Stimulated activated CD4-positive, alpha-beta T cell treated with anti-CD3 and anti-CD28 coated beads, TNF-alpha, amount 100 ng/mL, for 1 hour (primary cell): ENCODE measurements at places on chromosomes 16 and 17.

DNA sequence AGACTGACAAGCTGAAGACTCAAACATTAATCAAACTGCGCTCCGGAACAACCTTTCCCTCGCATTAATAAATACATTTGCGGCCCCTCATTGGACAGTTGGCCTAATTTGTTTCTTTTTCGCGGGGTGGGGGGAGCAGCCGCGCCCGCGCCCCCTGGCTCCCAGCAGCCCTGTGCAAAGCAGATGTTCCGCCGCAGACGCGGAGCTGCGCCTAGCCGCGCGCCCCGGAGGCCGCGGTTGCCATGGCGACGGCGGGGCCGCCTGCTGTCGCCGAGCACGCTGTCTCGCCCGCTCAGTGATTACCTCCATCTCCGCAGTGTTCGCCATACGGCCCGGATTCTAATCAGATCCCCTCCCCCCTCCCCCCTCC, 25.5 kb downstream of the COPZ2 start:
- peak; percentile 40 for DNase-seq

- no peak for DNase-seq
These were observed 80.6 kb downstream of the BRIP1 start for GRCh38 chr17:61782683-61783082.

DNA sequence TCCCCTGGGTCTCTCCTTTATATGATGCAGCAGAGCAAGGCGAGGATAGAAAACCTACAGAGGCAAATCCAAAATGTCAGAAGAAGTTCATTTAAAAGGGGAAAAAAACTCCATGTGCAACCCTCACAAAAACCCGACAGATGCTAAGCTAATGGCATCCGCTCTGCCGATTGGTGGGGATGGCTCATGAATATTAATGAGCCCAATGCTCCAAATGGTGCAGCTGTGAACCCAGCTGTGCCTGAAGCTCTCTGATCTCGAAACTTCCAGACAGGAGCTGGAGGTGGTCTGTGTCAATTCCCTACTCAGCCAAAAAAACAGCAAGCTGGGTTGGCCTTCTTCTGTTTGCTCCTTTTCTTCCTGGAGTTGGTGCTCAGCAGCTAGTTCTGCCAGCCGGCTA, 15.5 kb downstream of the SNX11 start:
- DNase-seq: no peak

- no peak for DNase-seq
These were observed 96.6 kb upstream of the SMIM36 start for GRCh38 chr17:55607731-55608341.

DNA sequence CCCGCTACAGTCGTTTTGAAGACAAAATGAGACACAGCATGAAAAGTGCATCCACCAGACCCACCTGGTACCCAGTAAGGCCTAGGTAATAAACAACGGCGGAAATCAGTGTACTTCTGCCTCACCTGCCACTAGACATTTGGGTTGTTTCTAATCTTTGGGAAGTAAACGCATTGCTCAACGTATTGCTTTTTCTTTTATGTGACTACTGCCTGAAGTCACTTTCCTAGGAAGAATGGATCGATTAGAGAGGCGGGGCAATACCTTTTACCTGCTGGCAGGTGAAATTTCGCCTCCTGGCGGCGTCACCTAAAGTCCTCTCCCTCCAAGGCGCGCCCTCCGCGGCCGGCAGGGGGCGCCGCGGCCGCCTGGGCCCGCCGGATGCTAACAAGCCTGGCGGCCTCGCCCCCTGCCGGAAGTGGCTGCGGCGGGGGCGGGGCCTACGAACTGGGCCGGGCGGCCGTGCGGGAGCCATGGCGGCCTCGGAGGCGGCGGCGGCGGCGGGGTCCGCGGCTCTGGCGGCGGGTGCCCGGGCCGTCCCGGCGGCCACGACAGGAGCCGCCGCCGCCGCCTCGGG, at the start of gene ATMIN:
ATMIN (plus strand) TSS at position 445 of the 577 bp plus-strand sequence; CDS start at position 474, 29 bp downstream.
- DNase-seq: peak; percentile 84

DNA sequence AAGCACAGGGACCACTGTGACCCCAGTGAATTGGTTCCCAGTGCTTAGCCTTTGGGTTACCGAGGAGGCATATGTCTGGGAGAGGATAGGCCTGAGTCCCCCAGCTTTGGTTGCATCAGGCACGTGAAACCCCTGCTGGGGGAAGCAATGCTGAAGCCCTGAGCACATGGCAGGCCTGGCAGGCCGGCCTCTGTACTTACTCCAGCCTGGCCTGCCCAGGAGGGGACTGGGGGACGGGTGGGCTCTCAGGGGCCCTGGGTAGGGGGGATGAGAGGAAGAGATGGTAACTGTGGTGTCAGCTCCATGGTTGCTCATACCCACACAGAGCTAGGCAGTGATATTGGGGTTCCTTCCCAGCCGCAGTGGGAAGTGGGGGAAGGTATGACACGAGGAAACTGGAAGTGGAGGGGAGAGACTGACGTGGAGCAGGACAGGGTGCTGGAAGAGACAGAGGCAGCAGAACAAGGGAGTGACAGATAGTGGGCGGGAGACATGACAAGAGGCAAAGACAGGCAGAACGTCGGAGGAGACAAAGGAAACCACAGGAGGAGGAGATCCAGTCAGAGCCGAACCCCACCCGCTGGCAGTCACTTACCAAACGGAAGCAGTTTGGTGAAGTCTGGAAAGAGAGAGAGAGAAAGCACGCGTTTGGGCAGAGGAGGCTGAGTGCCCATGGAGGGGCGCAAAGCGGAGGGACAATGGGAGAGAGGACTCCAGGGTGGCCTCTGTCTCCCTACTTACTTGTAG, 9.1 kb downstream of the TMEM208 start:
- peak; percentile 33 for DNase-seq

DNA sequence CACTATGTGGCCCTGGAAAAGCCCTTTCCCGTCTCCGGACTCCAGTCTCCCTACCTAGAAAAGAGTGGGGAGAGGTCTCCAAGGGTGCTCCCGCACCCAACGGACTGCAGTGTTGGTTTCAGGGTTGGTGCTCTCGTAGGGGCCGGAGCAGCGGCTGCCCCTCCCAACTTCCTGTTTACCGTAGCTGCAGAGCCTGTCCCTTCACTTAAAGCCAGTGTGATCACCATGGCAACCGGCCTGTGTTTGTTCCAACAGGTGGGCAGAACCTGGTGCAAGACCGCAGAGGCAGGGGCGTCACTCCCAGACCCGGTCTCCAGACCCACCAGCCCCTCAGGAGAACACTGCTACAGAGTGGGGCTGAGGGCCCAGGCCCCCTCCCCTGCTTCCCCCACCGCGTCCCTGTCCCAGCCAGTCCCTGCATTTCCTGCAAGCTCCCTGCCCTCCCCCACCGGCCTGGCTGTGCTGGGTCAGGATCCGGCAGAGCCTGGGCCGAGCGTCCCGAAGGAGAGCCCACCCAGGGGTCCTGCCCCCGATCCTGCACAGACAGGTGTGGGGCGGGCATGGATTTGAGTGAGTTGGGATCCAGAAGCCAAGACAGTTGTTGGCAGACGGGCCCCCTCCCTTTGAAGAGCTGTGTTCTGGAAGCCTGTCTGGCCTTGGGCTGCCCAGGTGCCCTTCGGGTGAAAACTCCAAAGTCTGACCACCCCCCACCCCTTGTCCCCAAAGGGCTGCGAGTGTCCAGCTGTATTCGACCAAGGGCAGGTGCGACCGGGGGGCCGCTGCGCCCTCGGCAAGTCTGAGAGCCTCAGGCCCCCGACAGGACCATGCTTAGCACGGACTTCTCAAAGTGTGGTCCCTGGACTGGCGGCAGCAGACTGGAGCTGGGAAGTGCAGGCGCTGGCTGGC, 1.5 kb upstream of the BAIAP3 start:
- DNase-seq: no peak

DNA sequence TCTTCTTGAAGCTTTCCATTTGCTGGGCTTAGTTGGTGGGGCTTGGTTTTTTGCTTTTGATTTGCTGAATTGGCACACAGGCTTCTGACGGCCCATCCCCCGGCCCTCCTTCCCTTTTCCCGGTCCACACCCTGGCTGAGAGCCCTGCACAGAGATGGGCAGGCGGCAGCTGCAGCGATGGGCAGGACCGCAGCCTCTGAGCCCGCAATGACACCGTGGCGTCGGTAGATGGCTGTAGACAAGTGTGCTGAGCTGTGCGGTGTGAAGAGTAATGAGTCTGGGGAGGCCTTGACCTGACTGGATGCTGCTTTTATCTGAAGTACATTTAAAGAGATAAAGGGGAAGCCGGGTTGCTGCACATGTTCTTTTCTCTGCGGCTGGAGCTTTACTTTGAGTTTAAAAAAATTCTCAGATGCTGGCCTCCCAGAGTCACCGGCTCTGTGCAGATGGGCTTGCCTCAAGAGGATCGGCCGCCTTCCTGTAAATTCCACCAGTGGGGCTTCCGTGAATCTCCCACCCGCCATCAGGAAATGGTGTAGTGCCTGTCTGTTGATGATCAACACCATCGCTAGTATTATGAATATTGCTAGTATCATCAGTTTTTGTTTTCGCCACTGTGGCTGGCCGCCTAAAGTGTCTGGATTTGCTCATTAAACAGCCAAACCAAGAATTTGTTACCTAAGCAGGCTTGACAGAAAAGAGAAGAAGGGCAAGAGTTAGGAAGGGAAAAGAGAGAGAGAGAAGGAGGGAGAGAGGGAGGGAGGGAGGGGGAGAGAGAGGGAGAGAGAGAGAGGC, 245.6 kb upstream of the RBFOX1 start:
- DNase-seq: no peak

DNA sequence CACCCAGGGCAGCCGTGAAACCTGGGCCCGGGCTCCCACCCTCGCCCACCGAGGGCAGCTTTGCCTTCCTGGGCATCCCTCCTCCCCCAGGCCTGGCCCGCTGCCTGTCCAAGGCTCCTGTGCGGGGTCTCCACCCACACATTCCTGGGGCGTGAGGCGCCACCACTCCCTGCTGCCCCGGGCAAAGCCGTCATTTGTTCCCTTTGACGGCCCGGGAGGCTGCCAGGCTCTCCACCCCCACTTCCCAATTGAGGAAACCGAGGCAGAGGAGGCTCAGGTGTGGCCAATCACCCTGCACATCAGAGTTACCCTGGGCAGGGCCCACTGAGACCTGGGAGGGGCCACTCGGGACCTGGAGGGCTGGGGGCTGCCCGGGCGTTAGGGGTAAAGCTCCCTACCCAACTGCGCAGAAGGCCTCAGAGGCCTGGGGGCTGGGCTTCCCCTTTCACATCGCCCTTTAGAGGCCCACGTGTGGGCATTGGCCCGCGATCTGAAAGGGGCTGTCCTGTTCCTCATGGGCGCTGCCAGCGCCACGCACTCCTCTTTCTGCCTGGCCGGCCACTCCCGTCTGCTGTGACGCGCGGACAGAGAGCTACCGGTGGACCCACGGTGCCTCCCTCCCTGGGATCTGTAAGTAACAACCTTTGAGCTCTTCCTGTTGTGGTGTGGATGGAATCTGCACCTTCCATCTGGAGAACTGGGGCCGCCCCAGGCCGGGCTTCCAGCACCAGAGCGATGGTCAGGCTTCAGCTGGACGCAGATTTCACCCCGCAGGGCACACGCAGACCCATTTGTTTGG, at the start of gene MSLN:
MSLN (plus strand) TSS at position 190 of the 799 bp plus-strand sequence. CDS start 1,947 bp downstream, outside the sequence.
- DNase-seq: no peak

GRCh38 chr17:42087736-42088705, 10.3 kb downstream of the ZNF385C start:
- no peak for DNase-seq

DNA sequence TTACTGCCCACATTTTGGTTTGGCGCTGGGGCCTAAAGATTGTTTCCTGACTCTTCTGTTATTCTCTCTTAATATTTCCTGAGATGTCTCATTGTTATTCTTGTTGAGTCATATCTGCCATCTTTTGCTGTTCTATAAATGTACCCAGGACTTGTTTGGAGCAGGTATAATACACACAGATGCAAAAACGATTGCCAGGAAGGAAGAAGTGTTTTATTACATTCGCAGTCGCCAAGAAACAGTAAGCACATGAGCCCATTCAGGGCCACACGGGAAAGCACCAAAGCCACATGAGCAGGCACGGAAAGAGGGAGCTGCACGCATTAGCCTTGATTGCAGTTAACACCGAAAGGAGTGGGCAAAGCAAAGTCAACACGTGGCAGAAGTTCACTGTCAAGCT, 70.2 kb downstream of the ARHGAP44 start:
- no peak for DNase-seq

- DNase-seq: no peak
These were observed 13.3 kb downstream of the PROCA1 start for GRCh38 chr17:28698253-28698941.

DNA sequence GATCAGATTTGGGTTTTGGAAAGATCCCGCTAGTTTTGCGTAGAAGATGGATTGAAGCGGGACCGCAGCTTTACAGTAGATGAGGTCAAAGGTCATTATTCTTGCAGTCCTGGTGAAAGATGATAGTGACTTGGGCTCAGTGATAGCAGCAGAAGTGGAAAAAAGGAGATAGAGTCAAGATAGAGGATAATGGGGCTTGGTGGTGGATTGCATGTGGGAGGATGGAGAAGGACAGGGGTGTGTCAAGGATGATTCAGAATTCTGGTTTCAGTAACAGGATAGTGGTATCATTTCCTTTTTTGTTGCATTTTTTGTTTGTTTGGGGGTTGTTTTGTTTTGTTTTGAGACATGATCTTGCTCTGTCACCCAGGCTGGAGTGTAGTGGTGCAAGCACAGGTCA, 28.7 kb downstream of the CHD9NB start:
- no peak for DNase-seq

GRCh38 chr17:8365143-8365542, 11.4 kb downstream of the KRABD2 start:
- DNase-seq: no peak

GRCh38 chr17:74274709-74275340, 791 bp downstream of the DNAI2 start:
- DNase-seq: no peak

- peak; percentile 15 for DNase-seq
These were observed 12.3 kb downstream of the GLIS2 start for GRCh38 chr16:4328046-4328781.

DNA sequence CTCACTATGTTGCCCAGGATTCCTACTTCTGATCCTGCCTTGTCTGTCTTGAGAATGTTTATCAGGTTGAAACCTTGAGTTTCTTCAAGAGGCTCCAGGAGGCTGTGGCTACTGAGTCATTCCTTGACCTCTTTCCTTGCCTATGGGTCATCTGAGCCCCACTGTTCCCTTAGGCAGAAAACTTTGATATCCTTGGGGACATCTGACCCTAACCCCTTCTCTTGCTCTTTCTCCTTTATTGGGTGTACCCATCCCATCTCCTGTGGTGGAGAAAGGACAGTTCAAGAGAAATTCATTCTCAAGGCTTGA, 12.5 kb downstream of the ARL4D start:
- DNase-seq: no peak

- no peak for DNase-seq
These were observed 233.4 kb downstream of the SHISA9 start for GRCh38 chr16:13134836-13135235.

DNA sequence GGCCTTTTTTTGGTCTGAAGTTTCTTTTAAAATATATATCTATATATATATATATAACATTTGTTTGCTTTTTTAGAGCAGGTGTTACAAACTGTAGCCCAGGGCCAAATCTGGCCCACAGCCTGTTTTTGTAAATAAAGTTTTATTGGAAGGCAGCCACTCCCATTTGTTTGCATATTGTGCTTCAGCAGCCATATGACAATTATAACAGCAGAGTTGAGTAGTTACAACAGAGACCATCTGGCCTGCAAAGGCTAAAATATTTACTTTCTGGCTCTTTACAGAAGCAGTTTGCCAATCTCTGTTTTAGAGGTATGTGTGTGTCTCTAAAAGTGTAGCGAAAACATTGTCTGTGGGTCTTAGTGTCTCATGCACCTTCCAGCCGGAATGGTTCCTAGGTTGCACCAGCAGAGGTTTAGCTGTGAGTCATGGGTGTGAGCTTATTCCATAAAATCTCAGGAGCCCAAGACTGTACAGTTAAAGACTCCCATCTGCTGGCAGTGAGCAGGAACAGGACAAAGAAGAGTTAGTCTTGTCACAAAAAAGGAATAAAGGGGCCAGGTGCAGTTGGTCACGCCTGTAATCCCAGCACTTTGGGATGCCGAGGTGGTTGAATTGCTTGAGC, 23.8 kb downstream of the LCMT1 start:
- DNase-seq: no peak

GRCh38 chr16:3695610-3696369, 21.5 kb downstream of the TRAP1 start:
- no peak for DNase-seq
